ENCODE measurements at places on chromosomes 13 and 19.

DNA sequence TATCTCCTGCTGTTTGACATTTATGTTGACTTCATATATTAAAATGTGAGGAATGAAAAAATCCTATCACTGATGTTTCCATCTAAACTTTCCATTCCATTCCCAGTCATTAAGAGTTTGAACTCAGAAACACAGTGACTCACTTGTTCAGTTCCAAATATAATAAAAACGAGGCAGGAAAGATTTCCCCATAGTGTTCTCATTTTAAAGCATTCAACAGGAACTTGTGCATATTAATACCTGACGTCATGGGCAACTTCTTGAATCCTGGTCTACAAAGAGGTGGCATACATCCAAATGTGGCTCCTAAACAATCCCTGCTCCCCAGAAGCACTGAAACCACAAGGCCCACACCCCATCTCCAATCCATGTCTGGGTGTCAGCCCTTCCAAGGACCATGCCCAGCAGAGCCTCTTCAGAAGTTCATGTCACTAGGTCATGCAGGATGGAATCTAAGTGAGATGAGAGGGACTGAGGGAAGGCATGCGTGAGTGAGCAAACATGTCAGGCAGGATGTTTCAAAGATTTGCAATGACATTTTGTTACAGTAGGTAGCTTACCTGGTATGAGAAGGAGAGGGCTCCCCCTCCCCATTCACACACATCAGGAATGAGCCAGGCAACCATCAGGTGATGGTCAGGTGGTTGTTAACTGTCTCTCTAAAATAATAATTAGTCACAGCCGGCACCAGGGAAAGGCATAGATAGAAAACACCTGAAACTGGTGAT lies 9.4 kb upstream of the ERVV-2 start:
- no peak for DNase-seq

- DNase-seq = no peak
Measured at GRCh38 chr19:35228177-35228930, at the start of gene FAM187B. FAM187B (minus strand) TSS chr19:35228739; CDS start chr19:35228680, 59 bp downstream.

- DNase-seq = no peak
Measured at GRCh38 chr19:8333767-8334457, 9.2 kb downstream of the KANK3 start.

DNA sequence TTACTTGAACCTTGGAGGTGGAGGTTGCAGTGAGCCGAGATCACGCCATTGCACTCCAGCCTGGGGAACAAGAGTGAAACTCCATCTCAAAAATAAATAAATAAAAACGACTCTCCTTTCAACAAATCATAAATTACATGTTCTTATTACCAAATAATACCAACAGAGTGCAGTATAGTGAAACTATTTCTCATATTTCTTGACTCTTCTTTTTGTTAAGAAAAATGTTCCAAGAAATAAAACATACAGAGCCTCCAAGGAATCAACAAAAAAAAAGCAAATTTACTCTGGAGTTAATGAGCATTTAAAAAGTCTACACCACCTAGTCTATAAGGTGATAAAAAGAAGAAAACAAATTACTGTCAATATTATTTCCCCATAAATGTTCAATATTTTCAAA lies 188.8 kb downstream of the KLF12 start:
- no peak for DNase-seq

GRCh38 chr19:16340092-16340491 lies 15.5 kb downstream of the KLF2 start:
- no peak for DNase-seq

- DNase-seq = no peak
Measured at GRCh38 chr13:76148926-76149325, 512.8 kb downstream of the LMO7 start.

GRCh38 chr19:7748756-7749155 lies 1.4 kb upstream of the CD209 start:
- DNase-seq = no peak

- DNase-seq = no peak
Measured at GRCh38 chr19:2552859-2553258, 76.9 kb downstream of the GADD45B start.

DNA sequence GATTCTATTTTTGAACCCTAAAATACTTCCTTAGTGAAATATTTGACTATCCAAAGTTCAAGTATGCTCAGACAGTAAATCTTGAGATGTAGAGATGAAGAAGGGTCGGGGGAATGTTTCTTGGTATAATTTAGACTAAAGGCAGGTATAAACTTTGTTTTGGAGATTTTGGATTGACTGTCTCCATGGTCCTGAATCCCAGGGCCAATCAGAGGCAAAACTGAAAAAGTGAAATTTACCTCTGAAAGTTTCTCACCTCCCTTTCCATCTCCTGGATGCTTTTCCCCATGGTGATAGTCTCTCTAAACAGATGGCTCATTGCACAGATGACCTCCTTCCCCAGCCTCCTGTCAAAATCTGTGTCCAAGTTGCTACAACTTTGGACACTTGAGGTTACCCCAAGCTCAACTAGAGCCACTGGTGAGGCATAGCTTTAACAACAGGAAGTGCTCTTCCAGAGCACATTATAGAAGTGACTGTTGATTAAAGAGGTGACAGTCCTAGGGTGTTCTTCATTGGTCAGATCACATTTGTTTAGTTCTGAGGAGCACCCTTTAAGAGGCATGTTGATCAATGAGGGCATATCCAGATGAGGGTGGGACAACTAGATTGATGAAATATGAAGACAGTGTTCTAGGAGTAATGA lies 128.4 kb downstream of the AKAP11 start:
- no peak for DNase-seq

DNA sequence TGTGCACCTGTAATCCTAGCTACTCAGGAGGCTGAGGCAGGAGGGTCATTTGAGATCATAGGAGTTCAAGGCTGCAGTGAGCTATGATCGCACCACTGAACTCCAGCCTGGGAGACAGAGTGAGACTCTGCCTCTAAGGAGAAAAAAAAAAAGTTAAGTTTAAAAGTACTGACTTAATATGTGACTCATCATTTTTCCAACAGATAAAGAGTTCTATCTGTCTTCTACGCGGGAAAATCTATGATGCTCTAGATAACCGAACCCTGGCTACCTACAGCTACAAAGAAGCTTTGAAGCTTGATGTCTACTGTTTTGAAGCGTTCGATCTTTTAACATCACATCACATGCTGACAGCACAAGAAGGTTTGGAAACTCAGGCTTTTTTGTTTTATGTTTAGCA lies 7.2 kb downstream of the CDC16 start:
- no peak for DNase-seq

- no peak for DNase-seq
Measured at GRCh38 chr19:34808566-34808965, 35.6 kb upstream of the ZNF599 start.

GRCh38 chr13:37598597-37598996 lies at the start of gene POSTN:
POSTN (minus strand) TSS chr13:37598768; CDS start chr13:37598726, 42 bp downstream.
- no peak for DNase-seq

DNA sequence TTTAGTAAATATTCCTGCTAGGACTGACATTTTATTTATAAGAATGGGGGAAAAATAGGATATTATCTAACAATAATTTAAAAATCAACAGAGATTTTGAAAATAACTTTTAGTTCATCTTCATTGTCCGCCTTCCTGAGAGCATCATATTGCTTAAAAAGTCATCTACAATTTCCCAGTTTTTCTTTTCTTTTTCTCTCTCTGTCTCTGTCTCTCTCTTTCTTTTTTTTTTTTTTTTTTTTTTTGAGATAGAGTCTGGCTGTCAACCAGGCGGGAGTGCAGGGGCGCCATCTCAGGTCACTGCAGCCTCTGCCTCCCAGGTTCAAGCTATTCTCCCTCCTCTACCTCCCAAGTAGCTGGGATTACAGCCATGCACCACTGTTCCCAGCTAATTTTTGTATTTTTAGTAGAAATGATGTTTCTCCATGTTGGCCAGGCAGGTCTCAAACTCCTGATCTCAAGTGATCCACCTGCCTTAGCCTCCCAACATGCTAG lies 276.3 kb downstream of the DACH1 start:
- DNase-seq = no peak

DNA sequence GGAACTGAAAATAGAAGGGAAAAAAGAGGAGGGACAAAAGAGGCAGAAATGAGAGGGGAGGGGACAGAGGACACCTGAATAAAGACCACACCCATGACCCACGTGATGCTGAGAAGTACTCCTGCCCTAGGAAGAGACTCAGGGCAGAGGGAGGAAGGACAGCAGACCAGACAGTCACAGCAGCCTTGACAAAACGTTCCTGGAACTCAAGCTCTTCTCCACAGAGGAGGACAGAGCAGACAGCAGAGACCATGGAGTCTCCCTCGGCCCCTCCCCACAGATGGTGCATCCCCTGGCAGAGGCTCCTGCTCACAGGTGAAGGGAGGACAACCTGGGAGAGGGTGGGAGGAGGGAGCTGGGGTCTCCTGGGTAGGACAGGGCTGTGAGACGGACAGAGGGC lies at the start of gene CEACAM5:
CEACAM5 (plus strand) TSS at position 146 of the 400 bp plus-strand sequence; CDS start at position 252, 106 bp downstream.
- DNase-seq = no peak

DNA sequence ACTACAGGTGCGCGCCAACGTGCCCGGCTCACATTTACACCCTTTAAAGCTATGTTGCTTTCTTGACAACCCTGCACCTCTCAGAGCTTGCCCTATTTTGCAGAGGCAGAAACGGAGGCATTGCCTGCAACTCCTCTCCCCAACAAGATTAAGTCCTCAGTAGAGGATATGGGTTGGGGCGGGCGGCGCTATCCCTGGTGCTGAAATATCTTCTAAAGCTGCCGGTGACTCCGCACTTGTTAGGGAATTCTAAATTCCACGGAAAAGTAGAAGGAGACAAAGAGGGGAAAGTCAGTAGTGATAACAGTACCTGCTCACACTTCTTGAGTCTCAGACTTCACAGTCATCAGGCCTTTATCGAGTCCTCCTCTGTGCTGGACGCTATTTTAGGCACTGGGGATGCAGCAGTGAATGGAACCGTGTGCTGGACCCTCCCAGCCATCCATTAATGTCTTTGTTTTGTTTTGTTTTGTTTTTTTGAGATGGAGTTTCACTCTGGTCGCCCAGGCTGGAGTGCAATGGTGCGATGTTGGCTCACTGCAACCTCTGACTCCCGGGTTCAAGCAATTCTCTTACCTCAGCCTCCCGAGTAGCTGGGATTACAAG lies 18.0 kb downstream of the SLC5A5 start:
- no peak for DNase-seq

GRCh38 chr19:48713041-48713863 lies 6.3 kb downstream of the MAMSTR start:
- DNase-seq = no peak

- no peak for DNase-seq
Measured at GRCh38 chr13:40452038-40452666, 214.3 kb downstream of the FOXO1 start.

DNA sequence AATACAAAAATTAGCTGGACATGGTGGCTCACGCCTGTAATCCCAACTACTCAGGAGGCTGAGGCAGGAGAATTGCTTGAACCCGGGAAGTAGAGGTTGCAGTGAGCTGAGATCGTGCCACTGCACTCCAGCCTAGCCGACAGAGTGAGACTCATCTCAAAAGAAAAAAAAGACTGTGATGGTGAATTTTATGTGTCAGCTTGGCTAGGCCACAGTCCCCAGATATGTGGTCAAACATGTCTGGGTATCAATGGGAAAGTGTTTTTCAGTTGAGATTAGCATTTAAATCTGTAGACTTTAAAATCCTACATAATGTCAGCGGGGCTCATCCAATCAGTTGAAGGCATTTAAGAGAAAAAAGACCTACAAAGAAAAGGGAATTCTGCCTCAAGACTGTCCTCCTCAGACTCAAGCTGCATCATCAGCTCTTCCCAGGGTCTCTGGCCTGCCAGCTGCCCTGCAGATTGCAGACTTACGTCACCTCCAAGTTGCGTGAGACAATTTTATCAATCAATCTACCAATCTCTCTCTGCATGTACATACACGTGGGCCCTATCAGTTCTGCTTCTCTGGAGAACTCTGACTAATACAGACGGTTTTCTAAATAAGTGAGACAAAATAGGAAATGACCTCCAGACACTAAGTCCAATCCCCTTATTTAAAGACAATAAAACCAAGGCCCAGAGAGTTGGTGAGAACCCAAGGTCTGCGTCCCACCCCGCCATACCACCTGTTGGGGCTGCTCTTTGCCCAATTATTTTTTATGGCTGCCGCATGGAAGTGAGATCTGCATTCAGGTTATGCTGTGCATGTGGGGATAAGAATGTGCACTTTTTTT lies 99.2 kb downstream of the ABCC4 start:
- no peak for DNase-seq

DNA sequence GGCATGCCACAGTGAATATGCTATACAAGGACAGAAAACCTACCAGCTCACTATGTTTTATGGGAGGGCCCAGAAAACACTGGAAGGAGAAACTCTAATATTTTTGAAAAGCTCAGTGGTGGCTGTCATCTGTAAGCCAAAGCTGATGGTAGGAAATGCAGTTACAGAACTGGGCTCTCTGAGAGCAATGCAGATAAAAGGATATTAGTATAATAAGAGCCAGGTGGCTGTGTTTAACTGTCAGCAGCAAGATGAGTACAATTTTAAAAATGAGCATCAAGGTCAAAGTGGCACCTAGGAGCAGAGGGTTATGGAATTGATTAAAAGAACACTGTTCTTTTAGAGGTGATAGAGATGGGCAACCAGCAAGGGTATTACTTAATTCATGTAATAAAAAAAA lies 345.0 kb downstream of the NDFIP2 start:
- no peak for DNase-seq

DNA sequence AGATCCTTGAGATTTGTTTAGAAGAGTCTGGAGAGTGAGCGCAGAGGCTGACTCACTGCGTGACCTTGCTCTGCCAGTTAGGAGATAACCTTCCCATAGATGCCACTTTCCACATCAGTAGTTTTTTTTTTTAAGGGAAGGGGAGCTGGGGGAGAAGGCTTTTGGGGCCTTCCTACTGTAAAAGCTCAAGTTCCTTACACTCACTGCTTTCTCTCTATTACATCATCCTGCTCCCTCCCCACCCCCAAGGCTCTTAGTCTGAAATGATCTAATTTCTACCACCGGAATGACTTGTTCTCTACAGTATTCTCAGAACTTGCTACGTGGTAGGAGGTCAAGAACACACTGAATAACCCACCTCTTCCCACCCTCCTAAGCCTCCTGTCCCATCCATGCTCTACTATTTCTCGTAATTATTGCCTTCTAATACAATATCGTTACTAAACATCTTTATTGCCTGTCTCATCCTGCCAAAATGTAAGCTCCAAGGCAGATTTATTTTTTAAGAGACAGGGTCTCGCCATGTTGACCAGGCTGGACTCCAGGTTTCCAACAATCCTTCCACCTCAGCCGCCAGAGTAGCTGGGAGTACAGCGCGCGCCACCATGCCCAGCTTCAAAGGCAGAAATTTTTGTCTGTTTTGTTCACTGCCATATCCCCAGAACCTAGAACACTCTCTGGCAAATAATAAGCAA lies 1.2 kb downstream of the LONP1 start:
- no peak for DNase-seq

DNA sequence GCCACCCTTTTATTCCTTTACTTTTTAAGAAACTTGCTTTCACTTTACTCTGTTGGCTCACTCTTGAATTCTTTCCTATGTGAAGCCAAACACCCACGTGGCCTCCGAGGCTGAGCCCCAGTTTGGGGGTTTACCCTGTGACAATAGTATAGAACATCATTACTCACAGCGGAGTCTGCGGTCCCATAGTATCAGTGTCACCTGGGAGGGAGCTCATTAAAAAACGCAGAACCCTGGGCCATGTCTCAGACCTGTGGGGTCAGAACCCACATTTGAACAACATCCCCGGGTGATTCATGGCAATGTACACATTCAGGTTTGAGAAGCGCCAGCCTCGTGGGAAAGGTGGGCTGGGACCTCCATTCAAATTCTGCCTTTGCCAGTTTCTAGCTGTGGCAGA lies 36.0 kb upstream of the UBL3 start:
- no peak for DNase-seq

Measured in omental fat pad (tissue), 4 donors.